ENCODE measurements at places on chromosomes 4 and X. TPM values are rescaled to one million over a fixed set of nuclear protein-coding genes. Genes with fewer than 3 reads are reported as not detected.

DNA sequence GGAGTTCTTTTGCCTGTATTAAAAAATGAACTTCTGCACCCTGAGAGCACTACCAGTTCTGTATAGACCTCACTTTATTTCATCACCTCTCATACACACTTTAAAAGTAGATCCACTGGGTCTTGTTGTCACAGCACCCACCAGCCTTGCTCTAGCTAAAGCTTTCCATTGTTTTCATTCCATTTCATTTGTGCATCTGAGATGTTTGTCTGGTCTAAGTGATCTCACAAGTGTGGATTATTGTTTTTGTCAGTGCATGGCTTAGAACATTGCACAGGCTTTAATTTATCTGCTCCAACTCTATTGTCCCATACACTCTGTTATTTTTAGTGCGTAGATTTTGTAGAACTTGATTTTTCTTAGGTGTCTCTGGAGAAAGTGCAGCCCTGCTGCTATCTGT is 1157.5 kb upstream of the PABPC4L start:
- DNase-seq = no peak

GRCh38 chr4:66091786-66092185 is 421.5 kb upstream of the EPHA5 start:
- no peak for DNase-seq

DNA sequence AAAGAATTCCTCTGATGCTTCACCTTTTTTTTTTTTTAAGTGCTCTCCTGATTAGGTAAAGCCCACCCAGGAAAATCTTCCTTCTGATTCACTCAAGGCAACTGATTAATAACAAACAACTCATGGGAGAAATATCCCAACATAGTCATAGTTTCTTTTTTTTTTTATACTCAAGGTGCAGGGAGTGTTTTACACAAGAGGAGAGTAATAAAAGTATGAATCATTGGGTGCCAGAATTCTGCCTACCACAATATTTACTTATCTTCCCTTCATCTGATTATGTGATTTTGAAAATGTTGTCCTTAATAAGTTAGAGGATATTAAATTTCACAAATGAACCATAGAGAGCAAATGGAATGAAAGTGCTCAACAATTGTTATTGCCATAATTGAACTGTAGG is 329.9 kb downstream of the TECRL start:
- DNase-seq = no peak

GRCh38 chr4:183329954-183330742 is 7.9 kb upstream of the CLDN24 start:
- DNase-seq = no peak

SH3D19 gene
- 94.7 TPM for total RNA-seq

MGAT4D gene
- not detected for total RNA-seq

DNA sequence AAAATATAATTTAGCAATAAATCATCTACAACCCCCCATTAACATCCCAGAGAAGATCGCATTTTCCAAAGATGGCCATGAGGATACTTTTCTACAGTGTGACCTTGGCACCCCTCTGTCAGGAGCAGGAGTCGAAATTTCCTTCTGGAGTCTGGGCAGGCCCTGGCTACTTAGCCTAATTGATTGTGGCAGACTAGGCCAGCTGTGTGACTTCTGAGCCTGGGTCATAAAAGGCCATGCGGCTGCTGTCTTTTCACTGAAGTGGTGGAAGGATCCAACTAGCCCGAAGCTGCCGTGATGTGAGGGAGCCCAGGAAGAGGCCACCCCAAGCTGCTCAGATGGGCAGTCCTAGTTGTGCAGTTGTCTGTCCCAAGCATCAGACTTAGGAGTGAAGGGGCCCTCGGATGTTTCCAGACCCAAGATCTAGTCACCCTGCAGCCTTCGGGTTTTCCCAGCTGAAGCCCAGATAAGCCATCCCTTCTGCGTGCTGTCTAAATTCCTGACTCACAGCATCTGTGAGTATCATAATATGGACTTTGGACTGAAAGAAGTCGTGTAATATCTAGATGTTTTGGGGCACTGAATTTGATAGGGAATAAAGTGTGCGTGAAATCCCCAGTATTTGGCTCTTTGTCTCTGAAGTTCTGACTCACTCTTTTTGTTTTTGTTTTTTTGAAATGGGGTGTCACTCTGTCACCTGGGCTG is 21.0 kb downstream of the PDK3 start:
- DNase-seq = no peak

DNA sequence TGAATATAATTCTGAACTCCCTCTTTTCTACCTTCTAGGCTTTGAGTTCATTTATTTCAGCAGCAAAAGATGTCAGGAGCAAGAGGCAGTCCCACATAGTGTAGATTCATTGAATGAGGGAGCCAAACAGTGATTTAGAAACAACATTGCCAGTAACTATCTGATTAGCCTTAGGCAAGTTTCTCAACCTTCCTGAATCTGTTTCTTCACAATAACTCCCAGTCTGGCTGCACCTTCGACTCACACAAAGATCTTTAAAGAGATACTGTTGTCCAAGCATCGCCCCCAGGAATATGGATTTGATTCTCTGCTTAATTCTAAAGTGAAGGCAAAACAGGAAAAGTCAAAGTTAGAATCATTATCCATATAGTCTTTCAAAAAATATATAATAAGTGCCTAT is 1026.2 kb downstream of the DMD start:
- DNase-seq = no peak

ADGRA3 gene
- 28.0 TPM for total RNA-seq

- no peak for DNase-seq
Observed at GRCh38 chr4:184937745-184938144, 80.5 kb upstream of the HELT start.

DNA sequence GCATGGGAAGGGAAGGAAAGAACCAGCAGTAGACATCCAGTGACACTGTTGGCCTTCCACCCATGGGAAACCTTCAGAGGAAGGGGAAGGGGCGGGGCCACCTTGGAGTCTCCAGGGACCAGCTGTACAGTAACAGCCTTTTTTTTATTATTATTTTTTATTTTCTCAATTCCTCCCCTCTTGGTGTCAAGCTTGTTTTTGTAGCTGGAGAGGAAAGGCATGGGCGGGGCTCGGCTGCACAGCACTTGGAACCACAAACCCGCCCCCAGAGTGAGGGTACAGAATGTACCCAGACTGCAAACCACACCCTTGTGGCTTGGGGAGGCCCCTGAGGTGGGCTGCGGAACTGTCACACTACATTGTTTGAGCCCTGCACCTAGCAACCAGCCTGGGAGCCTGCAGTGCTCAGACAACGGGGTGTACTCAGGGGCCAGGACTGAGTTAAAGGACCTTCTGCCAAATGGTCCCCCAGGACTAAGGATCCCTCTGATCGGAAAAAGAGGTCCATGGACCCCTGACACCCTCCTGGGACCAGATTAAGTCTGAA is 45.7 kb downstream of the PRPS1 start:
- peak; percentile 90 for DNase-seq

- no peak for DNase-seq
Observed at GRCh38 chr4:53640576-53641453, 49.5 kb upstream of the LNX1 start.

DNA sequence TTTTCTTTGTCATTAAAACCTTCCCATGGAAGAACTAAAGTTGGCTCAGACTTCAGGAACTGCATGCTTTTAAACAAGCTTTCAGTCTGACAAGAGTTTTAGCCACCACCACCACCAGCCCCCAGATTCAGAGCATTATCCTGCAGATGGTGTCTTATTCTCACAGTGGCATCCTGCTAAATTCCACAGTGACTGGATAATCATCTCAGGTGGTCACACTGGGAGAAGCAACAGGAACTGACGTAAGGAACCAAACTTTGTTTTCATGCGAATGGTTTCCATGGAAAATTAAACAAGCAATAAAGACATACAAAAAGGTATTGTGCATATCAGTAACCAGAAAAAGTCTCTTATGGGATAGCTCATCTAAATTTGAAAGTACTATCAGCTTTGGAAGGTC is 370.7 kb downstream of the FBXW7 start:
- no peak for DNase-seq

DNA sequence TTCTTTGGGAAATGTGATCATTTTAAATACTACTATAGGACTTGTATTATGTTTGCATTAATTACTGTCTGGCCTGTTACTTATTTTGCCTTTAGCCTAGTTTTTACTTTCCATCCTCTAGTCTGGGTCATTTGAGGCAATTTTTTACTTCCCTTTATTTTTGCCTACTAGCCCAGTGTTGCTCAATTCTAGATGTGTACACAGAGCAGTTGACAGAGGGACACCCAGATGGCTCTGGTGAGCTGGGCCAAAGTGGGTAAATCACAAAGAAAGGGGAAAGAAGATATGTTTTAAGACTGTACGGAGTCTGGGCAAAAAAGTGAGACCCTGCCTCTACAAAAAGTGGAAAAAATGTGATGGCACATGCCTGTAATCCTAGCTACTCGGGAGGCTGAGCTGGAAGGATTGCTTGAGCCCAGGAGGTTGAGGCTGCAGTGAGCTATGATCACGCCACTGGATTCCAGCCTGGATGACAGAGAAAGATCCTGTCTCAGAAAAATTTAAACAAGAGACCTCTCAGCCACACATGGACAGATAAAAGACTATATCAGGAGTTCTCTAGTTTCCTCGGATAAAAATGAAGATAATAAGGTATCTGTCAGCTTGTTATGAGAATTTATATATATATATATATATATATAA is 35.7 kb downstream of the APOO start:
- DNase-seq = no peak

DNA sequence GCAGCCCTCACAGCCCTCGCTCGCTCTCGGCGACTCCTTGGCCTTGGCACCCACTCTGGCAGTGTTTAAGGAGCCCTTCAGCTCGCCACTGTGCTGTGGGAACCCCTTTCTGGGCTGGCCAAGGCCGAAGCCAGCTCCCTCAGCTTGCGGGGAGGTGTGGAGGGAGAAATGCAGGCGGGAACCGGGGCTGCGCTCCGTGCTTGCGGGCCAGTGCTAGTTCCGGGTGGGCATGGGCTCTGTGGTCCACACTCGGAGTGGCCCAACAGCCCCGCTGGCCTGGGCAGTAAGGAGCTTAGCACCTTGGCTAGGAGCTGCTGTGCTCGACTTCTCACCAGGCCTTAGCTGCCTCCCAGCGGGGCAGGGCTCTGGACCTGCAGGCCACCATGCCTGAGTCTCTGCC is 192.6 kb downstream of the COX18 start:
- no peak for DNase-seq

DNA sequence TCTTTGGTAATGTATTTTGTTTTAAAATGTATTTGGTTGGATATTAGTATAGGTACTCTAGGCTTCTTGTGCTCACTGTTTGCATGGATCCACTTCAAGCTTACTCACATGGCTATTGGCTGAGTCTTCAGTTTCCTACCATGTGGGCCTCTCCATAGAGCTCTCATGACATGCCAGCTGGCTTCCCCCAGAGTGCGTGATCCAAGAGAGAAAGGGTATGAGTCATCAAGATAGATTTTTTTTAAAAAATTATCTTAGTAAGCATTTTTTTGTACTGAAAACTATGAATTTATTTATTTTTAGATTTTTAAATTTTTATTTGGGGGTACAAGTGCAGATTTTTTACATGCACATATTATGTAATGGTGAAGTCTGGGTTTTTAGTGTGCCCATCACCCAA is 219.1 kb upstream of the AMOT start:
- peak; percentile 20 for DNase-seq

Measured in left cardiac atrium (tissue), 4 donors.